Endothelial cell (in vitro differentiated cells): ENCODE measurements at places on chromosomes 6 and 20.

GRCh38 chr20:63658749-63659187, 656 bp downstream of the RTEL1 start:
- no peak for DNase-seq

DNA sequence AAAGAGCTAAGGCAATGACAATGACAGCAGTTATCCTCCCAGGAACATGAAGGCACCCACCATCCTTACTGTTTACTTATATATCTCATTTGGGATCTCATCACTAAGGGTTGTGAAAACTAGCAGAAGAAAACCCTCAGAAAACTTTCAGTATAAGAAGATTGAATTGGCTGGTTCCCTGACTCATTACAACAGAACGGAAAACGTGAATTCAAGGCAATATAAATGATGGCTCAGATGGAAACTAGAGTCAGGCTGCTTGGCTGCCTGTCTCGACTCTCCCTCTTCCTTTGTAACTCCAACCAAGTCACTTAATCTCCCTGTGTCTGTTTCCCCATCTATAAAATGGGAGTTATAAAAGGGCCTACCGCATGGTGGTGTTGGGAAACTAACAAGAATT, 387.1 kb upstream of the JARID2 start:
- no peak for DNase-seq

- no peak for DNase-seq
Observed at GRCh38 chr6:118562959-118563358, 14.9 kb downstream of the PLN start.

- no peak for DNase-seq
Observed at GRCh38 chr20:50445354-50446151, 64.6 kb upstream of the PTPN1 start.

GRCh38 chr20:17708675-17709360, 9.1 kb downstream of the BANF2 start:
- DNase-seq = no peak

- no peak for DNase-seq
Observed at GRCh38 chr6:122187186-122187585, 212.3 kb upstream of the HSF2 start.

DNA sequence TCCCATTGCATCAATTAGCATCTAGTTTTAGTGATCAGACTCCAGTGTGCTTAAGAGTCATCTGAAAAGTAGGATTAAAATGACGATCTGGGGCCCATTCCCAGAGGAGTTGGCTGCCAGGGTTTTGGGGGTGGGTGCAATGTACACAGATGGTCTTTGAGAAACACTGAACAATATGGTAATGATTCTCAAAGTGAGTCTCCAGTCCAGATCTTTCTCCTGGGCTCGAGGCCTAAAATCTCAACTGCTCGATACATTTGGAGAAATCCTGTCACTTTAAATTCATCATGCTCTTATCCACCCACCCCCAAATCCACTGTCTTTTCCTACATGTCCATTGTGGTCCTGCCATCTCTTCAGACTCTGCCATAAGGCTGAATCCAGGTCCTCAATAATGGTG, 80.7 kb upstream of the MYLIP start:
- no peak for DNase-seq

GRCh38 chr6:39852324-39852723, 60.1 kb downstream of the DAAM2 start:
- DNase-seq = no peak

DNA sequence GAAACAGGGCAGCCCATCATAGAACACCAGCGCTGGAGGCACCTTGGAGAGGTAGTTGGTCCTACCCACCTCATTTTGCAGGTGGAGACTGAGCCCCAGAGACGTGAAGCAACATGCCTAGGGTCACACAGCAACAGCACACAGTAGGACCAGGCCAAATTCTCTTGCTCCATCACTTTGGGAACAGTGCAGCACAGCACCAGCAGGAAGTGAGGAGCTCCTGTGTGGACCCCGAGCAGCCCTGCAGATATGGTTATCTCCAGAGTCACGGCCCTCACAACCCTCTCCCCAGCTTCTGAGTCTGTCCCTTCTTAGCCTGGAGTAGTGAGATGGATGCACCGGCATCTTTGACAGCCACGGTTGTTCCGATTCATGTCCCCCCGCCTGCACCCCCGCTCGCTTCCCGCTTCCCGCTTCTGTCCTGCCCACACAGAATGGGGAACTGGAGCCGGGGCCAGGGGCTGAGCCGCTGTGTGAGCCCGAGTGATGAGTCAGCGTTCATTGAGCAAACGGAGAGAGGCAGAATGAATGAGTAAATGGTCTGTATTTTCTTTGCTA, 72.6 kb upstream of the DUSP22 start:
- DNase-seq = no peak

DNA sequence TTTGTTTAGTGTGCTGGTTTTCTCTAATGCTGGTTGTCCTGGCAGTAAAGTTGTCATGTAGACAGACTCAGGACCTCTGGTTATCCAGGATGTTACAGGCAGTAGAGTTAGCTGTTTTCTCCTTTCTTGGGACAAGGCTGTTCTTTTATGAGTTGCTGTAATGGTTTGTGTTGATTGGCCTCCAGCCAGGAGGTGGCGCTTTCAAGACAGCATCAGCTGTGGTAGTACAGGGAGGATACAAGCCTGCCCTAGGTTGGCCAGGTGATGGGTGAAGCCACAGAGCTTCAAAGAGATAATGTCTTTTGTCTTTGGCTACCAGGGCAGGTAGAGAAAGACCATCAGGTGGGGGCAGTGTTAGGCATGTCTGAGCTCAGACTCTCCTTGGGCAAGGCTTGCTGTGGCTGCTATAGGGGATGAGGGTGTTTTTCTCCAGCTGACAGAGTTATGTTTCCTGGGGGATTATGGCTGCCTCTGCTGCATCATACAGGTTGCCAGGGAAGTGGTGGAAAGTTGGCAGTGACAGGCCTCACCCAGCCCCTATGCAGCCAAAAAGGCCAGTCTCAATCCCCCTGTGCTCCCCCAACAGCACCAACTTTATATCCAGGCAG, 127.2 kb upstream of the TAB2 start:
- DNase-seq = peak; percentile 31

DNA sequence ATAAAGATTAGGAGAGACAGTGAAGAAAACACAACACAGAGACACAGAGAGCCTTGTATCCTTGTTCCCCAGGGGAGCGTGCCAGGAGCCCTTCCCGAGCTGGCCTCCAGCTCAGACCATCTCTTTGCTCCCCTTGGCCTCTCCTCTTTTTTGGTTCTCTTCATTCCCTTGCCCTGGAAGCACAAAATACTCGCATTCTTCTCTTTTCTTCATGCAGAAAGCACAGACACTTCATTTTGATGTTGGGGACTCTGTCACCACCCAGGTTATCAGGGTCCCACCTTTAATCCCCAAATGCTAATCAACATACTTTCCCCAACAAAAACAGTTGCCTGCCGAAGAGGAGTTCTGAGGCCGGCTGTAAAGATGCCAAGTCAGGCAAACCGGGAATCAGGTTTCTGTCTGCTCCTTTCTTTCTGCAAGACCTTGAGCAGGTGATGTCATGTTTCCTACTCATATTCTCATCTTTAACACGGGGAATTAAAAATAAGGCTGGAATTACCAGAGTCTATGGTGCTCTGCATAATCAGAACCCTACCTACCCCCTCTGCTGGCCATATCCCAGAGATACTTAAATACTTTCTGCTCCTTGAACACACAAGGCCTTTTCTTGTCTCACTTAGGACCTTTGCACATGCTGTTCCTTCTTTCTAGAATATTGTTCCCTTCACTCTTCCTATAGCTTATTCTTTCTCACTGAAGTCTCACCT, 21.7 kb downstream of the TGM6 start:
- no peak for DNase-seq

DNA sequence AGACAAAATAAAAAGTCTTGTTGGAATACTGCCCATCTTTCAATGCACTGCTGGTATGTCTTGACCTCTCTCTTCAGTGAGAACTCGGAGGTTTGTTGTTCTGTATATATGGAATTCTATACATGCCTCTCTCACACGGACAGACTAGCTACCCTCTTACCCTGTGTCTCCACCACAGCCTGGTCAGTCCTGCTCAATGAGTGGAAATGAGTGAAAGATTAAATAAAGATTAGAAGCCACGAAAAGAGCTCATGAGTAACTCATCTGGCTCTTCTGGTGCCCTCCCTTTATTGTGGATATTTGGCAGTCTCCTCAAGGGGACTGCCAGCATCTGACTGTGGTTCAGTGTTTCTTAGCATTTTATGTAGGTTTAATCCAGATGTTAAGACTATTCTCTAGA, 262.8 kb upstream of the MAP3K7 start:
- DNase-seq = no peak

GRCh38 chr20:50325215-50325614, 134.6 kb downstream of the CEBPB start:
- DNase-seq = no peak

- no peak for DNase-seq
Observed at GRCh38 chr6:36954262-36954931, at the start of gene PI16. Gene PI16 (plus strand): TSS chr6:36954738. CDS start chr6:36954761, 23 bp downstream.

- peak; percentile 89 for DNase-seq
Observed at GRCh38 chr20:2206957-2207769, 88.6 kb upstream of the TGM3 start.

- peak; percentile 41 for DNase-seq
Observed at GRCh38 chr6:33172688-33173534, 19.4 kb downstream of the COL11A2 start.

GRCh38 chr20:34179637-34180360, 61.4 kb upstream of the ASIP start:
- DNase-seq = no peak

DNA sequence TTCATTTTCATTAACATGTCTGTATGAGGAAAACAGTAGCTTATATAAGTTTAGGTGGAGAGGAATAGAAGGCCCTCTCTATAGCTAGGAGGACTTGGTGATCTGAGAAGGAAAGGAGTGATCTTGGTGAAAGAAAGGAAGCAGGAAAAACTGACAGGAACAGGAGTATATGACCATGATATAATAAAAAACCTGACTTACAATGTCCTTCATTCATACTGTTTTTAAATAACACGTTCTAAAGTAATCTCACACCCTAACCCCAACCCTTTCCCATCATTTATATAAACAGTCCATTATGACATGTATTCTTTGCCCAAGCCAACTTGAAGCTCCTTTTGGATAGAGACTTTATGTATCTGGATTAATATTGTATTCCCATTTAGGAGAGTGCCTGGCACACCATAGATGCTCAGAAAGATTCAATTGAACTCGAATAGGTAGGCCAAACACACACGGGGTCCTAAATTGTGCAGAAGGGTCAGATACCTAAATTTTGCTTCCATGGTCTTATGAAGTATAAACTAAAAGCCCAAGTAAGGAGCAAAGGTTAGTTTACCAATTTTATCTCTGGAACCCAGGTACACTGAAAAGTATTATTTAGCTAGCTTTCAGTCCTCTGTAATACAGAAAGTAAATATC, 75.9 kb downstream of the OR2B2 start:
- DNase-seq = no peak

- DNase-seq = no peak
Observed at GRCh38 chr6:140623498-140623897, 1249.0 kb upstream of the CITED2 start.

DNA sequence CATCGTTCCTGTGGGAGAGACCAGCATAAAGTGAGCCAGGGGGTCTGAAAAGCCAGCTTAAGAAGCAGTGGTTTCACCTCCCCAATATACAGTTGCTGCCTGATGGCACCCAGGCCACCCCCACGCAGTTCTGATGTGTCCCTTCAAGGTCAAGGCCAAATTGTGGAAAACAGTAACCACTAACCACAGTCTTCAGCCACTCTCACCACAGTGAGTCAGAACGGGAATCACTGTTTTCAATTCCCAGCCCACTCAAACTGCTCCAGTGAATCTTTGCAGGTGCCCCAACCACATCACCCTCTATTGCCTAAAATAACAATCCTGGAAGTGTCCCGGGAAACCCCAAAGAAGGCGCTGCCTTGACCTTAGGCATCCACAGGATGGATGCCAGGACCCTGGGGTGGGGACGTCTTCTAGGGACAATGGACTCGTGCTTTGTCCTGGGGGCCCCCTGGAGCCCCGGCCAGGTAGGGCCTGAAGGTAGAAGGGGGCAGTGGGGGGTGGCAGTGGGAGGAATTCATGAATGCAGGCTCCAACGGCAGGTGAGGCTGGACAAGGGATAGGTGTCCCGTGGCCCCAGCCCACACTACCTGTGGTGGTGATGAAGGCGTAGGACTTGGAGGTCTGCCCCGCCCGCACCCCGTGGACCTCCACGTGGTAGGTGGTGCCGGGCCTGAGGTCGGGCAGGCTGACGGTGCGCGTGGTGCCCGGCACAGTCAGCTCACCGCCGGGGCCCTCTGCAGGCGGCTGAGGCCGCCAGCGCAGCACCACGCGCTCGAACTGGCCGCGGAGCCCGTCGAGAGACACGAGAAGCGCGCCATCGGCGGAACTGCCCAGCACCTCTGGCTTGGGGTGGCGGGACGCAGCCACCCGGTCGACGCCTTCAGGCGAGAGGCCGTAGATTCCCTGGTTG, 22.2 kb downstream of the TNXB start:
- no peak for DNase-seq

- no peak for DNase-seq
Observed at GRCh38 chr6:90448836-90449235, 138.0 kb downstream of the MAP3K7 start.

- peak; percentile 45 for DNase-seq
Observed at GRCh38 chr6:104957301-104958177, 632 bp downstream of the LIN28B start.

- no peak for DNase-seq
Observed at GRCh38 chr6:129102741-129103140, 219.8 kb downstream of the LAMA2 start.

DNA sequence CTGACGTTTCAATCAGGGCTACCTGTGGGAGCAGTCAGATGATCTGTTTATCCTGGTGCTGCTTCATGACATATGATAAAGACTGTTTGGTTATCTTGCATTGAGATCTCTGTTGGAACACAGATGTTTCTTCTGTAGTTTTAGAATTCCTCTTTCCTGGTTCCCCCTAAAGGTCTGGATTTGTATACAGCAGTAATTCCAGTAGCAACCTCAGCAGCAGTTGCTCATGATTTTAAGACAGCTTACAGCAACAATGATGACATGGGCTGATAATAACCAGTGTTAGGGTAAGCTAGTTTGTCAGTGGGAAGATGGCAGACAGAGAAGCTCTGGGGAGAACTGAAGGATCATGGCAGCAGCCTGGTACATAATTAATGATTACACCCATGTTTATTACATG, 439.4 kb downstream of the PHF3 start:
- DNase-seq = no peak

- no peak for DNase-seq
Observed at GRCh38 chr20:5608104-5608441, 142.1 kb upstream of the SHLD1 start.

- no peak for DNase-seq
Observed at GRCh38 chr6:139765825-139766285, 391.4 kb upstream of the CITED2 start.
